Activated CD4-positive, alpha-beta T cell treated with anti-CD3 and anti-CD28 coated beads for 36 hours (primary cell): ENCODE measurements at places on chromosomes 5 and 9. TPM values are rescaled to one million over a fixed set of nuclear protein-coding genes. Genes with fewer than 3 reads are reported as not detected.

The C9orf57 gene
- total RNA-seq: not detected

The TOR4A gene
- 2.6 TPM for total RNA-seq

The ZNF483 gene
- total RNA-seq: 2.5 TPM

The ECM2 gene
- not detected for total RNA-seq

The LOX gene
- not detected for total RNA-seq

The MAMDC4 gene
- 16.6 TPM for total RNA-seq

The SLC6A18 gene
- not detected for total RNA-seq

DNA sequence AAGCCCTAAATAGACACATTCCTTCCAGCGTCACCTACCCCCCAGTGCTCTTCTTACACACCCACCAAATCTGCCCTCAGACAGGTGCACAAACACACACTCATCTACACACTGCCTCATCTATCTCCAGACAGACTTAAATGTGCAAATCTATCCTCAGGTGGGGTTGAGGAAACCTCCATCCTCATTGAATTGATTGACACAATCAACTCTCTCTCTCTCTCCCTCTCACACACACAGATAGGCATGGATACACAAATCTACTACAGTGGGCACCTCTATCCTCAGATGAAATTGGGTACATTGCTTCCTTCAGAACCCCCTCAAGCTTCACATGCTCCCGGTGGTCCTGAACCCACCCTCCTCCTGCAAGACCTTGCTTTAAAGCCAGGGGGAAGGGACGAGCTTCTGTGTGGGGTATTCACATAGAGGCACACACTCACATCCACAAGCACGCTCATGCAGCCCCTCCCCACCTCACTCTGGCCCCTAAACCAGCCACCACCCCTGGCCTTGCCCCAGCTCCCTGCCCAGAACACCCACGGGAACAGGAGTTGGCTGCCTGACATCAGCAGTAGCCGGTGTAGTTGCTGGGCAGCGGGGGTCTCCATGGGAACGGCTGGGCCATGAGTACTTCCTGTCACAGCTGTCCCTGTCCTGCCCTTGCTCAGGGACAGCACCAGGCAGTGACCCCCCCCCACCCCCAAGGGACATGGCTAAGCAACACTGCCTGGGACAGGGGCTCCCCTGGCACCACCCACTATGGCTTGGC lies 22.8 kb downstream of the PCDH1 start:
- H3K4me3 ChIP-seq: no peak overlapping the region
- peaks cover 3% of the 10 kb centered on the region for H3K27me3 ChIP-seq
- no peaks in the 10 kb centered on the region for H3K4me1 ChIP-seq
- DNase-seq: no peak
- H3K27ac ChIP-seq: no peak overlapping the region

- DNase-seq: no peak
- H3K4me1 ChIP-seq: peaks cover 61% of the 10 kb centered on the region
- H3K27ac ChIP-seq: peak overlapping the region; percentile 38
- peaks cover 20% of the 10 kb centered on the region for H3K36me3 ChIP-seq
- no peaks in the 10 kb centered on the region for H3K27me3 ChIP-seq
Measured at GRCh38 chr5:177373806-177374205, 10.4 kb upstream of the SLC34A1 start.

DNA sequence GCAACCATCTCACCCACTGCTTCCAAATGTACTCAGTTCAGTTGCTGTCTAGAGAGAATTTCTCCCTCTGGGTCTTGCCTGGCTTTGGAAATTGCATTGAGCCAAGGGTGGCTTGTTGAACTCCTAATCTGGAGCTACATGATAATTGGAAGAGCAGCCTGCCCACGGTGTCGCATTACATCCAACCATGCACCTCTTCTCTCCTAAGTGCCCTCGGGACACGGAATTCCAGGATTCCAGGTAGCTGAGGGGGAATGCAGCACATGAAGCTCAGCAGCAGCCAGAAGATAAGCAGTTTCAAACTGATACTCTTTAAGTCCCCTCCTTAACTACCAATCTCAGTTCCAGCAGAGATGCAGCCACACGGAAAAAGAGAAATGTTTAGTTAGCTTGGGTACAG lies 509.4 kb upstream of the KLF4 start:
- H3K36me3 ChIP-seq: no peaks in the 10 kb centered on the region
- no peak overlapping the region for H3K27ac ChIP-seq
- H3K4me1 ChIP-seq: no peaks in the 10 kb centered on the region
- peaks cover 4% of the 10 kb centered on the region for H3K27me3 ChIP-seq
- DNase-seq: no peak

- no peak for DNase-seq
- H3K4me3 ChIP-seq: no peak overlapping the region
- peaks cover 8% of the 10 kb centered on the region for H3K4me1 ChIP-seq
- H3K36me3 ChIP-seq: no peaks in the 10 kb centered on the region
Measured at GRCh38 chr9:68637020-68637419, 68.0 kb upstream of the PIP5K1B start.

GRCh38 chr5:8686707-8687106 lies 817.8 kb downstream of the MTRR start:
- no peak for DNase-seq
- H3K4me3 ChIP-seq: no peak overlapping the region
- no peaks in the 10 kb centered on the region for H3K4me1 ChIP-seq
- H3K36me3 ChIP-seq: no peaks in the 10 kb centered on the region

- DNase-seq: peak; percentile 20
- no peak overlapping the region for H3K4me3 ChIP-seq
- H3K4me1 ChIP-seq: peaks cover 11% of the 10 kb centered on the region
- H3K27me3 ChIP-seq: peaks cover 11% of the 10 kb centered on the region
Measured at GRCh38 chr9:2849941-2850340, 6.0 kb upstream of the PUM3 start.

- H3K4me3 ChIP-seq: no peak overlapping the region
- no peaks in the 10 kb centered on the region for H3K4me1 ChIP-seq
- no peaks in the 10 kb centered on the region for H3K36me3 ChIP-seq
- no peaks in the 10 kb centered on the region for H3K27me3 ChIP-seq
- no peak overlapping the region for H3K27ac ChIP-seq
Measured at GRCh38 chr9:123417289-123418051, 61.5 kb downstream of the CRB2 start.

DNA sequence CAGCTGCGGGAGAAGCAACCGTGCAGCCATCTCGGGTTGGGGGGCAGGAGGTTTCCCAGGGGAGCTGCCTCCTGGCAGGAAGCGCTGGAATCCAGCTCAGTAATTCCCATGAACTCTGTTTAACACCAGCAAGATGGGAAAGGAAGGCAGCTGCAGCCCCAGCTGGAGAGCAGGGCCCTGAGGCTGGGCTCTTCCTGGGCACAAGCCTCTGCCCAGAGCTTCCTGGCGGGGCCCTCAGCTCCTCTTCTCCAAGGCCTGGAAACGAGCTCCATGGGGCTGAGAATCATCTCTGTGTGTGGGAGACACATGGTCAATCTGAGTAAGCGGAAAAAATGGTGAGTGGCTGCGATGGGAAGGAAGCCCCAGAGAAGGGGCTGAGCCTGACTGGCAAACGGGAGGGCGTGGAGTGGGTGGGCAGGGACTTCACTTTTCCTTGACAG lies 6.3 kb downstream of the MRPL36 start:
- H3K4me1 ChIP-seq: peaks cover 80% of the 10 kb centered on the region
- no peaks in the 10 kb centered on the region for H3K27me3 ChIP-seq
- peak overlapping the region; percentile 66 for H3K4me3 ChIP-seq
- H3K27ac ChIP-seq: peak overlapping the region; percentile 93

DNA sequence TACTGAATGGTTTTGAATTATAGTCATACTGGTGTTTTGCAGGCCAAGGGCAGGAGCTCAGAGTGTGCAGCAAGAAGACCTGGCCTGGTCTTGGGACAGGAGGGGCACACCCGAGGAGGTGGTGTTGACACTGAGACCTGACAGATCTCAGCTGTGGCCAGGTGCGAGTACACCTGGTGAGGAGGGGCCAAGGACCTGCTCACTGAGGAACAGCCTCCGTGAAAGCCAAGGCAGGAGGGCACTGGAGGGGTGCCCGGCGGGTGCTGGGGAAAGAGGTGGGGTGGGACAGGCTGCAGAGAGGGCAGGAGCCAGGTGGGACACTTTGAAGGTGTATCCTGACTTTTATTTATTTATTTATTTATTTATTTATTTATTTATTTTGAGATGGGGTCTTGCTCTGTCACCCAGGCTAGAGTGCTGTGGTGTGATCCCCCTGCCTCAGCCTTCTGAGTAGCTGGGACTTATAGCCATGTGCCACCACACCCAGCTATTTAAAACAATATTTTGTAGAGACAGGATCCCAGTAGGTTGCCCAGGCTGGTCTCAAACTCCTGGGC lies 23.3 kb upstream of the LAMC3 start:
- no peak overlapping the region for H3K4me3 ChIP-seq
- no peaks in the 10 kb centered on the region for H3K4me1 ChIP-seq
- DNase-seq: no peak
- H3K27me3 ChIP-seq: no peaks in the 10 kb centered on the region

- peaks cover 19% of the 10 kb centered on the region for H3K4me1 ChIP-seq
- peaks cover 36% of the 10 kb centered on the region for H3K36me3 ChIP-seq
- H3K4me3 ChIP-seq: no peak overlapping the region
- no peaks in the 10 kb centered on the region for H3K27me3 ChIP-seq
- H3K27ac ChIP-seq: no peak overlapping the region
Measured at GRCh38 chr9:135503371-135504261, 3.1 kb downstream of the MRPS2 start.

DNA sequence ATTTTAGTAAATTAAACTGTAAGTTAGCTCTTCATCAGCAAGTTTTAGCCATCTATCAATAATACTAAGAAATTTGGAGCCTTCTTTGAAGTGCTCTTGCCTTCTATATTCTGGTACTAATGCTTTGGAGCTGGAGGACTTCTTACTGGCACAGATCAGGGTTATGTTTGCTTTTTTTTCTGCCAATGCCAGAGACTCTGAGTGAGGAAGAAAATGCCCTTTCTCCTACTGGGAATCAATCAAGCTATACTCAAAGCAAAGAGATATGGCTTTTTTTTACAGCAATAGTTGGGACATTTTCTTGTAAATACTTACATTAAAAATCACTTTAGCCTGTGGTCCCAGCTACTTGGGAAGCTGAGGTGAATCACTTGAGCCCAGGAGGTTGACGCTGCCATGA lies 4.3 kb downstream of the HSDL2 start:
- peaks cover 20% of the 10 kb centered on the region for H3K4me1 ChIP-seq
- no peak overlapping the region for H3K4me3 ChIP-seq
- H3K36me3 ChIP-seq: no peaks in the 10 kb centered on the region
- H3K27me3 ChIP-seq: no peaks in the 10 kb centered on the region

DNA sequence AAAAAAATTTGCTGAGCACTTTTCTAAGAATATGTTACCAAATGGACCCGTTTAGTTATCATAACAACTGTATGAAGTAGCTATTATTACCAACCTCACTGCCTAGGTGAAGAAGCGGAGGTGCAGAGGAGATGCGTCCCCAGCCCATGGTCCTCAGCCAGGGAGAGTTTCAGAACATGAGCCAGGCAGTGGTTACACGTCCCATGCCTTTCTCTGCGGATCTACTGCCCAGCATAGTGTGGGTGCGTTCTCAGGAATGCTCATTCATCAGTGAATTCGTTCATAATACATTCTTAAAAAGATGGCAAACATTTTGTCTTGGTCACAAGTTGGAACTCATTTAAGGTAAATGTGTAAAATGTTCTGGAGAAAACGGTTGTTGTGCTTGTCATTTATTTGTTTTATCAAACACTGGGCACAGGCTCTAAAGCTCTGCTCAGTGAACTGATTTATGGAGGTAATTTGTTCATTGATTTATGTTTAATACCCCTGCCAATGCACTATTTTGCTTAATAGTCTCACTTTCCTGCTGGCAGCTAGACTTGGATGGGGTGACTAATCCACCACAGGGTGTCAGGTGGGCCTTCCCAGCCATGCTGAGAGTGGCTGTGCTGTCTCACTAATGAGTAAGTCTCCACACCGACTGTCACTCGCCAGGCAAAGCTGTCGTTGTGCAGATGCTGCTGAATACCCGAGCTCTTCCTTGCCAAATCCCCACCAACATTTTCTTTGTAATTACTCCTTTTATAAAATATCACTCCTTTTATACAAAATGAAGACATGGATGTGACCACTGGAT lies 248.8 kb downstream of the TENT4A start:
- DNase-seq: no peak
- H3K27ac ChIP-seq: no peak overlapping the region
- H3K4me3 ChIP-seq: no peak overlapping the region
- H3K36me3 ChIP-seq: no peaks in the 10 kb centered on the region
- peaks cover 7% of the 10 kb centered on the region for H3K27me3 ChIP-seq

- no peaks in the 10 kb centered on the region for H3K36me3 ChIP-seq
- no peak overlapping the region for H3K4me3 ChIP-seq
- peaks cover 20% of the 10 kb centered on the region for H3K27me3 ChIP-seq
- H3K4me1 ChIP-seq: no peaks in the 10 kb centered on the region
- DNase-seq: no peak
Measured at GRCh38 chr5:174404848-174405247, 319.5 kb upstream of the MSX2 start.

- H3K27me3 ChIP-seq: peaks cover 2% of the 10 kb centered on the region
- no peak overlapping the region for H3K27ac ChIP-seq
- peak; percentile 28 for DNase-seq
- no peaks in the 10 kb centered on the region for H3K36me3 ChIP-seq
- H3K4me1 ChIP-seq: no peaks in the 10 kb centered on the region
Measured at GRCh38 chr5:136053336-136054141, 24.8 kb downstream of the TGFBI start.

DNA sequence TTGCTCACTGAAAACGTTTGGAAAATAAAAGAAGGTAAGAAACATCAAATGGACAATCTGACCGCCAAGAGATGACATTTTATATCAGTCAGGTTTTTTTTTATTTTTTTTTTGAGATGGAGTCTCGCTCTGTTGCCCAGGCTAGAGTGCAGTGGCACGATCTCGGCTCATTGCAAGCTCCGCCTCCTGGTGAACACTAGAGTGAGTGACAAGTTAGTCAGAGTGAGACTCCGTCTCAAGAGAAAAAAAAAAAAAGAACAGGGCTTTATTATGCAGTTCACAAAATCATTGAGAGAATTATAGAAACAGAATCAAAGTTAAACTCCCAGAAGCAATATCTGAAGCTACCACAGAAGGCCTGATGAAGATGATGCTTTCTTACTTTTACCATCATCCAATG lies 70.1 kb downstream of the DTWD2 start:
- H3K4me1 ChIP-seq: no peaks in the 10 kb centered on the region
- peaks cover 7% of the 10 kb centered on the region for H3K36me3 ChIP-seq
- no peaks in the 10 kb centered on the region for H3K27me3 ChIP-seq
- no peak overlapping the region for H3K4me3 ChIP-seq

DNA sequence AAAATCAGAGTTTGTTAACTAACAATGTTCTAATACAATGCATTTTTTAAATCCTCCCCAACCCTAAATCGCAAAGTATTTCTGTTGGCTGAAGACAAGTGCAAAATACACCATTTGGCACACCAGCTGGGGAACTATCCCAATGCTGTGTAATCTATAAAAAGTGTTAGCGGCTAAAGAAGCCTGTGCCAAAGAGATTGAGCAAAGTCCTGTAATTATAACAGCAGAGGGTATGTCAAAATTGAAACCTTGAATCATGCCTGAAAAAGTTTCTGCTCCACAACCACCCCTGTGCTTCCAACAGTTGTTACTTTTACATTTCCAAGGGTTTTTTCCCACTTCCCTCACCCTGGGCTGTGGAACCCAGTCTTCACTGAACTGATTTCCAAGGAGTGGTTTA lies 83.1 kb upstream of the PLPP6 start:
- no peak overlapping the region for H3K27ac ChIP-seq
- no peaks in the 10 kb centered on the region for H3K36me3 ChIP-seq
- H3K27me3 ChIP-seq: no peaks in the 10 kb centered on the region

- no peaks in the 10 kb centered on the region for H3K36me3 ChIP-seq
- no peak for DNase-seq
- H3K27ac ChIP-seq: no peak overlapping the region
- no peak overlapping the region for H3K4me3 ChIP-seq
- peaks cover 2% of the 10 kb centered on the region for H3K27me3 ChIP-seq
Measured at GRCh38 chr5:160788102-160788660, 63.8 kb downstream of the ATP10B start.

- H3K27me3 ChIP-seq: no peaks in the 10 kb centered on the region
- H3K27ac ChIP-seq: no peak overlapping the region
- DNase-seq: no peak
- no peaks in the 10 kb centered on the region for H3K4me1 ChIP-seq
Measured at GRCh38 chr5:95791751-95792150, 30.8 kb downstream of the GLRX start.
